ENCODE measurements at places on chromosomes 7 and 10.

DNA sequence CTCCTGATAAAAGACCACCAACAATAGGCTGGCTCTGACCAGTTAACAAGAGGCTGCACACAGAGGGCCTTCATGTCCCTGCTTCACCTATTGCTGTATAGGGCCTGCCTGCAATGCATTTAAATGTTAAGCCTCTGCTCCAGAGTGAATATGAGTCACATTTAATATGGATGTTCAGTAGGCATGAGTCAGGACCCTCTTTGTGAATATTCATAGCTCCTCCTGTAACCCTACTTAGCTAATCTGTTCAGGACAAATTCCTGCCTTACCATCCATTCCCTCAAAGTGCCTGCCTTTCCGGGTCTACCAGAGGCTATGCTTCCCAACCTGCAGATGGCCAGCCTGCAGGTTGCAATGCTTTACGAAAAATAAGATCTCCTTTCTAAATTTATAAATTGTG lies 32.5 kb downstream of the ARHGAP22 start:
- no peak for DNase-seq

DNA sequence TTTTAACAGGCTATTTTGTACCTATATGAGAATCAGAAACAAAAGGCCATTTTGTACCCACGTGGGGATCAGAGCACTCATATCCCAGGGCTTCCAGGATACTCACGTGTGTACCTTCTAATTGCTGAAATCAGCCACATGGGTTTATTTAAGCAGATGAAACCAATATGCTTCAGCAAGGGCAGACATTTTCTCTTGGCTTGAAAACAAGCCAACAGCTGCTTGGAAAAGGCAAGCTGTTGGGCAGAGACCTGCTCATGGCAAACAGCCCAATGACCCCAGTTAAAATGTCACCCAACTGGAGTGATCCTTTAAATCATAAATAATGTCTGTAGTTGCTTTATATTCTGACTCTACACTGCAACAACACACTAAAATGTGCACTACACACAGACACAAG lies 26.5 kb upstream of the TOMM7 start:
- no peak for DNase-seq

GRCh38 chr10:113982296-113982695 lies 61.4 kb upstream of the ADRB1 start:
- DNase-seq: no peak

DNA sequence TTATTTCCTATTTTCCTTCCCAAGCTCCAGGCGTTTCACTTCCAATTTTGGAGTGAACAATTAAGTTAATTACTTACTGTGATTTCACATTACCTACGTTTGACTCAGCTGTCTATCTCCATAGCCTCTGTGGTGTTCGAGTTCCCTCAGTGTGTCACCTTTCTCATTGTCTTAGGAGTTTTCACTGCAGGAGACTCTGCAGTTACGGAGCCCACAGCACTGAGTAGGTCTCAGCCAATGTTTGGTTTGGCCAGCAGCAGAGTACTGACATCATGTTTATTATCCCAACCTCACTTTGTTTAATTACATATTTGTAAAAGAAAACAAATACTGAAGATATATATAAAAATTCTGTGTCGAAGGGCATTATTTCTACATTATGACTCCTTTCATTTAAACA lies 1123.9 kb downstream of the CNTNAP2 start:
- no peak for DNase-seq

- DNase-seq: no peak
Observed at GRCh38 chr7:156954941-156955340, 5.4 kb downstream of the NOM1 start.

- no peak for DNase-seq
Observed at GRCh38 chr7:4713183-4713784, 31.2 kb downstream of the FOXK1 start.
